ENCODE measurements at places on chromosomes 1 and 21.

DNA sequence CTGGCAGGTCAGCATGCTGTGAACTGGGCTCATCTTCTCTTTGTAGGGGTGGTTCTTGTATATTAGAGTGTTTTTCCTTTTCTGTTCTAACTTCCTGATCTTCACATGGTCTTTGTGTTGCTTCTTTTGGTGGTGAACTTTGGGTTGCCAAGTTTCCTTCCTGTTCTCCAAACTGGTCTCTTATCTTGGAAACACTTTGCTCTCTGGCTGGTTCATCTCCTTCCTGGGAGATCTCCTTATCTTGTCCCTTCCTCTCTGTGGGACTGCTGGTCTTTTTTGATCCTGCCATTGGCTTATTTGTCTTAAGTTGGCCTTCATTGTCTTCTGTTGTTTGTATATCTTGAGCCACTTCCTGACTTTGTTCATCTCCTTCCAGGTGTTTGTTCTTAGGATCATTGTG, 2.1 kb downstream of the TCHHL1 start:
- no peak for DNase-seq

GRCh38 chr21:18430341-18430740, 26.8 kb upstream of the TMPRSS15 start:
- DNase-seq = no peak

DNA sequence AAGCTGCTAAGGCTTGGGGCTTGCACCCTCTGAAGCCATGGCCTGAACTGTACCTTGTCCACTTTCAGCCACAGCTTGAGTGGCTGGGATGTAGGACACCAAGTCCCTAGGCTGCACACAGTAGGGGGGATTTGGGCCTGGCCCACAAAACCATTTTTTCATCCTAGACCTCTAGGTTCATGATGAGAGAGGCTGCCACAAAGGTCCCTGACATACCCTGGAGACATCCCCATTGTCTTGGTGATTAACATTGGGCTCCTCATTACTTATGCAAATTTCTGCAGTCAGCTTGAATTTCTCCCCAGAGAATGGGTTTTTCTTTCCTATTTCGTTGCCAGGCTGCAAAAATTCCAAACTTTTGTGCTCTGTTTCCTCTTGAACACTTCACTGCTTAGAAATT, 26.3 kb upstream of the CHODL start:
- DNase-seq = no peak

GRCh38 chr1:47650611-47651010, 212.8 kb downstream of the FOXD2 start:
- no peak for DNase-seq

- no peak for DNase-seq
These were observed 52.2 kb upstream of the GRHL3 start for GRCh38 chr1:24266998-24267397.

GRCh38 chr1:40372658-40373322, 737 bp upstream of the SMAP2 start:
- DNase-seq = no peak

- no peak for DNase-seq
These were observed 1379.1 kb upstream of the ADGRL4 start for GRCh38 chr1:80385650-80386049.

- no peak for DNase-seq
These were observed 249.5 kb upstream of the POU3F1 start for GRCh38 chr1:38296047-38296446.

DNA sequence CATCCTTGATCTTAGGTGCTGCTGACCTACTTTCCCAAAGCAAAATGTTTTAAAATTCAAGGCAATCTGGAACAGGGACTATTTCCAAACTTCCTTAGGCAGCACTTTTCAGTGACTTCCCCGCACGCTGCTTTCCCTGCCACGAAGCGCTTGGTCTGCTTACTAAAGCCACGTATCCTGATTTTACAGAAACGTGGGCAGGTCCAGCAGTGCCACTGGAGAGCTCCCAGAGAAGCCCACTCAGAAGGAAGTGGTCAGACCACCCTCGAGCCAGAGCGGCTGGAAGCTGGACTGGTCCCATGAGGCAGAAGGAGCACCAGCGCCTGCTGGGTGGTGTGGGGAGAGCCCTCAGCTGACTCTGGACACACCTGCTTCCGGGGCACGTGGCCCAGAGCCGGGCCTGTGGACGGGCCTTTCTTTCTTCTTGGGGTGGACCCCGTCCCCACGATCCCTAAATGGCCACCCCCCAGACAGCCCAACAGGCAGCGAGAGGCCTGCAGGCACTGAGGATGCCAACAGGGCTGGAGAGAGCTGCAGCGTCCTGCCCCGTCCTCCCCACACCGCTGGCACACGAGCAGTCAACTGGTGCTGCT, 23.2 kb downstream of the PTTG1IP start:
- no peak for DNase-seq

- DNase-seq = no peak
These were observed 52.2 kb upstream of the KIAA1614 start for GRCh38 chr1:180860535-180860934.

DNA sequence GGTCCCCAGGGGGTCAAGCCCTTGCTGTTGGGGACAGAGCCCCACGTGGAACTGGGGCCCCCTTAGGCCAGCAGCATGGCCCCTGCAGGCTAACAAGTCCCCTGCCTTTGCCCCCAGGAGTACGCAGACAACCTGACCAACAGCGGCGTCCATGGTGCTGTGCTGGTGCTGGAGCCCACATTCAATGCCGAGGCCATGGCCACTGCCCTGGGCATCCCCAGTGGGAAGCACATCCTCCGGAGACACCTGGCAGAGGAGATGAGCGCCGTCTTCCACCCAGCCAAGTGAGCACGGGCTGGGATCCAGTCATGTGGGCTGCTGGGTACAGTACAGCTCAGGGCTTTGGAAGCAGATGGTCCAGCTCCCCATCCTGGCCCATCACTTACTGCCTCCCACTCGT, 49.6 kb upstream of the TMEM51 start:
- no peak for DNase-seq

- DNase-seq = no peak
These were observed 873.1 kb upstream of the TMPRSS15 start for GRCh38 chr21:19276665-19277064.

GRCh38 chr1:1895456-1896336, 4.8 kb upstream of the GNB1 start:
- no peak for DNase-seq

DNA sequence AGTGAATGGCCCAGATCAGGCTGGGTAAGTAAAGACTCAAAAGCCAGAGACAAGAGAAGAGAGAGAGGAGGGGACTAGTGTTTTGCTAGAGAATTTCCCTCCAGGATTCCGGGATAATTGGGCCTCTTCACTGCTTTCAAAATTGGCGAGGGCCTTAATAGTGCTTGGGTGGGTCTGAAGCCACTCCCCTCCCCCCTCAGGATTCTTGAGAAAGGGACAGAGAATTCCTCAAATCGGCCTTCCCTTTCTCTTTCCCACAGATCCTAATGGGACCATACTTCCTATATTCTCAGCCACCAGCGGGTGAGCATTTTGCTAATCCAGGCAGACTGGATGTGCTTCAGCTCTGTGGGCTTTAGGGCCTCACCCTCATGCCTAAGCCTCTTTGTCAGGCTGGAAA, 11.9 kb downstream of the SFN start:
- DNase-seq = no peak

- DNase-seq = no peak
These were observed 566.4 kb downstream of the AJAP1 start for GRCh38 chr1:5220821-5221220.
